ENCODE measurements at places on chromosomes 5 and 9.

DNA sequence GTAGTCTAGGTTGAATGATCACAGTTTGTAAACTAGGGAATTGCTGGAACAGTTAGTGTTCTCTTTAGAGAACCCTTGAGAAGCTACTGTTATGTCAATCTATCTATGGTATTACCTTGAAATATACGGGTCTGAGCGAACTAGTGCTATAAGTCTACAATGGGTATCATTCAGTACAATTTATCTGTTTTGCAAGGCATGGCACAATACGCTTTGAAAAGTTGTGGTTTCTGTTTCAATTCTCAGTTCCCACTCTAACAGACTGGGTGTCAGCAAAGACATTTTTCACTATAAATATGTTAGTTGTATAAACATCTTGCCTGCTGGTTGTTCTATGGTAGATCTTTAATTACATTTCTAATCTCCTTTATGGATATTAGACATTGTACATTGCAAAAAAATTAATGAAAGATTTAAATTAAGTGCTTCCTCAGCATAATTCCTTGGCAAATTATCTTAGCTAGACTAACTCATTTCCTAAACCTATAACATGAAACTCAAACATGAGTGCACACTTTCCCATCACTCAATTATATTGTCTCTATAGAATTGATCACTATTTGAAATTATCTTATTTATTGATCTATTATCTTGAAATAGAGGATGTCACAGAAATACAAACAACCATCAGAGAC lies 24.9 kb upstream of the SLCO6A1 start:
- DNase-seq: no peak

GRCh38 chr5:156695774-156696173 lies 154.3 kb upstream of the PPP1R2B start:
- DNase-seq: no peak

DNA sequence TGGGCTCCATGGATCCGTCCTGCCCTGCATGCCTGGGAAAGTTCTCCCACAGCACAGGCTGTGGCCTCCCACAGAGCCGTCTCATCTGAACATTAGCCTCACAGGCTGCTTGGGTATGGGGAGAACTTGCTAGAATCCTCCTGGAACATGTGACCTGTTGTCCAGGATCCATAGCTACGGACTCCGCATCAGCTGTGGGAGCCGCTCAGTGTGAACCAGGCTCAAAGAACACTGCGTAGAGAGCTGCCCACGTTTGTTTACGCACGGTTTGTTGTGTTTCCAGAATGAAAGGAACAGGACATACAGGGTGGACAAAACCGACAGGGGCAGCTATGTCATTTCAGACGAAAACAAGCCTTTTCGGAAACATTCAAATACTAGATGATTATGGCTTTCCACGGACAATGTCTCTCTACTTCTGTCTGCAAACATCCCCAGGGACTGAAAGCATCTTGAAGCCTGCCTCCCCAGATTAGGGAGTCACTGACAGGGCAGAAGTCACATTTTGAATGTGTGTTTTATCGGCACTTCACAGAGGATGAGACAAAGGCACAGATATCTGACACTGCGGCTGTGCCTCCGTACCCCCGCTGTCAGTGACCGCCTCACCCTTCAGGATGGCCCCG lies 390.3 kb downstream of the GADD45G start:
- no peak for DNase-seq

DNA sequence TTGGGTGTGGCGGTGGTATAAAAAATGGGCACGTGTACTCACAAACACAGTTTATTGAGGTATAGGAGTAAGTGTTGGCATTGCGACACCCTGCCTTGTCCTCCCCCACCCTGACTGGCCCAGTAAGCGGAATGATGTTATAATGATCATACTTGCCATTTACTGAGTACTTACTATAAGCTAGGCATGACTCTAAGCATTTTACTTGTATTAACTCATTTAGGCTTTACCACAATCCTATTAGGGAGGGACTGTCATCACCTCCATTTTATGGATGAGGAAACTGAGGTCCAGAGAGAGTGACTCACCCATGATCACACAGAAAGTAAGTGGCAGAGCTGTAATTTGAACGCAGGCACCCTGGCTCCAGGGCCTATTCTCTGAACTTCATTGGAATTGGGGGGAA lies 2.3 kb downstream of the SMIM3 start:
- DNase-seq: no peak

- no peak for DNase-seq
Measured at GRCh38 chr9:96383165-96383942, at the start of gene SLC35D2. SLC35D2 (minus strand) TSS chr9:96383711; CDS start chr9:96383634, 77 bp downstream.

GRCh38 chr9:94140791-94141790 lies 56.8 kb downstream of the PTPDC1 start:
- no peak for DNase-seq

- DNase-seq: no peak
Measured at GRCh38 chr5:135761746-135762145, 72.7 kb upstream of the SLC25A48 start.

DNA sequence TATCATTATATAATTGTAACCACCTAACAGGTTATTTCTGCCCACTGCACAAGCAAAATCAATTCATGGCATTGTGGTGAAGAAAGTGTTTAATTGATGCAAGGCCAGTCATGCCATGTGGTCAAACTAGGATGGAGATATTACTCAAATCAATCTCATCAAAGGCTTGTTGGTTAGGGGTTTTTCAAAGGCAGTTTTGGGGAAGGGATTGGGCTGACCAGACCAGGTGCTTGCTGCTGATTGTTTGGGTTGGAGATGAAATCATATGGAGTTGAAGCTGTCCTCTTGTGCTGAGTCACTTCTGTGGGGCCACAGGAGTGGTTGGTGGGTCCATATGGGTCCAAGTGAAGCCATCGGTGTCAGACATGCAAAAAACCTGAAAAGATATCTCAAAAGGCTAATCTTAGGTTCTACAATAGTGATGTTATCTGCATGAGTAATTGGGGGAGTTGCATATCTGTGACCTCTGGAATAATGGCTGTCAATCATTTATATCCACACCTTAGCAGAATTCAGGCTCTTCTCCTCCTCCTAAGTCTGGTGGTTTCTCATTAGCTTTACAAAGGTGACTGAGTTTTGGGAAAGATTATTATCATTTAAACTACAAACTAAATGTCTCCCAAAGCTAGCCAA lies 44.9 kb downstream of the HMGCS1 start:
- DNase-seq: no peak

All from activated T-helper 1 cell treated with Interleukin-2 at 50 U/mL for 16 hours (primary cell).